ENCODE measurements at places on chromosomes 1 and 21. TPM values are rescaled to one million over a fixed set of nuclear protein-coding genes. Genes with fewer than 3 reads are reported as not detected.

The WDR77 gene
- 42.5 TPM for total RNA-seq

The WLS gene
- 38.0 TPM for total RNA-seq

The SLC22A15 gene
- 3.1 TPM for total RNA-seq

The ACTL8 gene
- total RNA-seq, result 0.69 TPM

The CFAP141 gene
- not detected for total RNA-seq

The ERVH48-1 gene
- not detected for total RNA-seq

The KCNQ4 gene
- 4.1 TPM for total RNA-seq

The BMP8A gene
- total RNA-seq, result 4.1 TPM

The ADIPOR1 gene
- 89.8 TPM for total RNA-seq

The IVNS1ABP gene
- 57.9 TPM for total RNA-seq

The ITLN2 gene
- total RNA-seq, result 0.20 TPM

The TMEM201 gene
- total RNA-seq, result 27.6 TPM

The AIRE gene
- total RNA-seq, result not detected

The UBASH3A gene
- 0.07 TPM for total RNA-seq

The LDLRAD1 gene
- 0.30 TPM for total RNA-seq

The FCAMR gene
- not detected for total RNA-seq

The BMP8B gene
- 9.5 TPM for total RNA-seq

The AP4B1 gene
- 11.1 TPM for total RNA-seq

The ZFP69B gene
- total RNA-seq, result 0.27 TPM

The CNR2 gene
- total RNA-seq, result 0.05 TPM

The FMO1 gene
- total RNA-seq, result not detected

The GUCA2B gene
- total RNA-seq, result not detected

The TMIGD3 gene
- not detected for total RNA-seq

The ARHGEF10L gene
- total RNA-seq, result 14.7 TPM

All from HCT116 (cell line).